ENCODE measurements at places on chromosomes 5 and 9. TPM values are rescaled to one million over a fixed set of nuclear protein-coding genes. Genes with fewer than 3 reads are reported as not detected.

Gene SLC6A18
- total RNA-seq = not detected

Gene EDIL3
- 47.2 TPM for total RNA-seq

Gene TAF11L14
- total RNA-seq = not detected

GRCh38 chr9:98654247-98654646 is 54.5 kb downstream of the GABBR2 start:
- DNase-seq = no peak
- H3K27ac ChIP-seq = no peak overlapping the region
- no peaks in the 10 kb centered on the region for H3K27me3 ChIP-seq
- H3K4me1 ChIP-seq = no peaks in the 10 kb centered on the region
- H3K4me3 ChIP-seq = no peak overlapping the region

- H3K36me3 ChIP-seq = no peaks in the 10 kb centered on the region
- H3K4me1 ChIP-seq = no peaks in the 10 kb centered on the region
- no peaks in the 10 kb centered on the region for H3K27me3 ChIP-seq
- no peak overlapping the region for H3K4me3 ChIP-seq
Measured at GRCh38 chr5:156515803-156516360, 188.9 kb downstream of the SGCD start.

GRCh38 chr9:134710901-134711300 is 69.3 kb downstream of the COL5A1 start:
- no peak for DNase-seq
- H3K36me3 ChIP-seq = no peaks in the 10 kb centered on the region
- no peak overlapping the region for H3K27ac ChIP-seq
- H3K4me3 ChIP-seq = no peak overlapping the region
- H3K4me1 ChIP-seq = no peaks in the 10 kb centered on the region
- no peaks in the 10 kb centered on the region for H3K27me3 ChIP-seq

GRCh38 chr9:92971121-92971520 is 23.8 kb downstream of the FGD3 start:
- H3K4me1 ChIP-seq = peaks cover 18% of the 10 kb centered on the region
- H3K27me3 ChIP-seq = no peaks in the 10 kb centered on the region

GRCh38 chr9:91025856-91026255 is 224.2 kb downstream of the SYK start:
- H3K4me1 ChIP-seq = no peaks in the 10 kb centered on the region
- no peaks in the 10 kb centered on the region for H3K36me3 ChIP-seq
- DNase-seq = no peak
- no peaks in the 10 kb centered on the region for H3K27me3 ChIP-seq
- H3K27ac ChIP-seq = no peak overlapping the region
- no peak overlapping the region for H3K4me3 ChIP-seq

GRCh38 chr9:15843316-15843715 is 290.5 kb downstream of the CCDC171 start:
- no peak overlapping the region for H3K4me3 ChIP-seq
- H3K36me3 ChIP-seq = no peaks in the 10 kb centered on the region
- no peak overlapping the region for H3K27ac ChIP-seq
